ENCODE measurements at places on chromosomes 1 and 21.

DNA sequence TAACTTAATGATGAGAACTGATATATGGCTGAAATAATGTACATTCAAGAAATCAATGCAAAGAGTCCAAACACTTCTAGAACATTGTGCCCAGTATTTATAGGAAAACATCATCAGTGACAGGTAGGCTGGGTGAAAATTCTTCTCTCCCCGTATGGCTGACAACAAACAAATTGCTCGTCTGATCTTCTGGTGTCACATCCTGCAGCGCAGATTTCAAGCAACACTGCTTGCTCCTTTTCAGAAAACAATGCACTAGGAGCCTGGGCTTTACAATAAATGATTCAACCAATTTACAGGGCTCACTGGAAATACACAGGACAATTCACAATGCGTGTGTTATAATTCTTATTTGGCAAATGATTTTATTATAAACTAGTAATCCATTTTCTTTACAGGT, 185.3 kb downstream of the RERE start:
- no peak for DNase-seq

DNA sequence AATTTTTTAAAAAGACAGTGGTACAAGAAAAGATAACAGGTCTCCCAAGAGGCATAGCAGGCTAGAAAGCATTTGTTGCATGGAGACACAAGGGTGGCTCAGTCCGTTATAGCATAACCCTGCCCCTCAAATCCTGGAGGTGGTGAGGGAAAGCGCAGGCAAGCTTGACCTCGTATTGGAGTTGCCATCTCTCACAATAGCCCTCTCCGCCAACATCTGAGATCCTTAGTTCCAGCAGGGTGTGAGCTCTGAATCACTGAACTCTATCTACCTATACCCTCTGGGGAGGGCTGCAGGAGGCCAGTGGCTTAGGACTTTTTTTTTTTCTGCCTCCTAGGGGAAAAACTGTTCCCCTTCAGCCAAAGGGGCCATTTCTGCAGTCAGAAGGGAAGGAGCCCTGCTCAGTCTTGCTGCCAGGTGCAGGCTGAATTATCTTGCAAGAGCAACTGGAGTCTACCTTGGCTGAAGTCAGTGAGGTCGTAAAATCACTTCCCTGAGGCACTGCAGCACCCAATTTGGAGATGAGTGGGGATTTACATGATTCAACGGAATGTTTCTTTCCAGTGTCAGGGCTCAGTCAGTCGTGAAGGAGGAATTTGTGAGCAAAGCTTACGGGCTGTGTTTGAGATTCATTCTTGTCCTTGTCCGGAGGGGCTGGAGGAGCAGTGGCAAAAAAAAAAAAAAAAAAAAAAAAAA, 17.2 kb upstream of the C8A start:
- no peak for DNase-seq

- DNase-seq = no peak
These were observed 31.7 kb downstream of the CHRM3 start for GRCh38 chr1:239417986-239418640.

DNA sequence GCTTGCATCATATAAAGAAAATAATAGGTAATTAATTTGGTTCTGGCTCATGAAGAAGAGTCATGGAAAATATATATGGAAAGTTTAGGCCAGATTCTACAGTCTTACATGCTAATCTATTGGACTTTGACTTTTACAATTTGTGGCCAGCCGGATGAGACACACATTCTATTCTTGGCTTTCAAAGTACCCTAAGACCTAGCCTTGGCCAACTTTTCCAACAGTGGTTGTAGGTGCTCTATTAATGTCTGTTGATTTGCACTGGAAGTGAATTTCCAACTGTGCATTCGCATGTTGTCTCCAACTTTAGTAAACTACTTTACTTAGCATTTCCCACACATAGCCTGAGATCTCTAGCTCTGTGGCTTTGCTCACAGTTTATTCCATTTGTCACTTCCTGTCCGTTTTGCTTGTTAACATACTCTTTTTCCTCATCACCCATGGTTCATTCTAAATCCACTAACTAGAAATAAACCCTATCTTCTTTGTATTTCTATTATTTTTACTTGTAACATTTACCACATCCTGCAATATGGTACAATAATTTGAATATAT, 644.0 kb downstream of the PTPRC start:
- no peak for DNase-seq

- no peak for DNase-seq
These were observed 605 bp downstream of the RGS4 start for GRCh38 chr1:163069655-163070277.

GRCh38 chr1:219184337-219184736, 10.7 kb downstream of the LYPLAL1 start:
- DNase-seq = no peak

Data from activated CD8-positive, alpha-beta memory T cell treated with anti-CD3 and anti-CD28 coated beads for 48 hours (primary cell).